ENCODE measurements at places on chromosomes 1 and 21. TPM values are rescaled to one million over a fixed set of nuclear protein-coding genes. Genes with fewer than 3 reads are reported as not detected.

NOL9 gene
- total RNA-seq: 73.4 TPM

CBS gene
- total RNA-seq: not detected

P3H1 gene
- 12.7 TPM for total RNA-seq

ATP6V1G3 gene
- not detected for total RNA-seq

HSD3B1 gene
- total RNA-seq: not detected

SERINC2 gene
- total RNA-seq: 1.4 TPM

C4BPA gene
- 0.10 TPM for total RNA-seq

PGBD2 gene
- total RNA-seq: 0.73 TPM

MAP3K6 gene
- 2.0 TPM for total RNA-seq

PLA2G2D gene
- total RNA-seq: not detected

ZNF593OS gene
- total RNA-seq: not detected

HRNR gene
- under 0.01 TPM for total RNA-seq

MRPL55 gene
- 44.4 TPM for total RNA-seq

GLIS1 gene
- total RNA-seq: not detected

UCK2 gene
- 5.2 TPM for total RNA-seq

TSPAN2 gene
- 2.6 TPM for total RNA-seq

HSD3B2 gene
- total RNA-seq: not detected
